DMS53 (cell line): ENCODE measurements at places on chromosomes 4 and X.
A peak's percentile ranks its signal among the peaks of the same experiment; 100 is the strongest.

- DNase-seq, result no peak
These were observed 74.1 kb downstream of the SLC10A6 start for GRCh38 chr4:86775061-86775460.

DNA sequence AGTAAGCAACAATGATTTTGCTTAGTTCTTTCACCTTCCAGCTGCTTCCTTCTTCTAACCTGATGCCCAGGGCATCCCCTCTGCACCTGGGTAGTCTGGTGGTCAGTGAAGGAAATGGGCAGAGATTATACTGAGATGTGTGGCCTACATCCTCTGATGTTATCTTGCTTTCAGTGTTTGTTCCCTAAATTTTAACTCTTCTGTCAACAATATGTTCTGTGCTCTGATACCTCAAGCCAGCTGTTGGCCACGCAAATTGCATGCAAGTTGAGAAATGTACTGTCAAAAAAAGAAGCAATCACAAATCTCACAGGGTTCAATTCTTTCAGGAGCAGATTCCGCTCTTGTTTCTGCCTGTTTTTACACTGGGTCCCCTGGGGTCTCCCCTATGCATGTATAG is 73.8 kb downstream of the FBXW7 start:
- DNase-seq, result no peak

- no peak for DNase-seq
These were observed 16.1 kb downstream of the COQ2 start for GRCh38 chr4:83268491-83268890.

DNA sequence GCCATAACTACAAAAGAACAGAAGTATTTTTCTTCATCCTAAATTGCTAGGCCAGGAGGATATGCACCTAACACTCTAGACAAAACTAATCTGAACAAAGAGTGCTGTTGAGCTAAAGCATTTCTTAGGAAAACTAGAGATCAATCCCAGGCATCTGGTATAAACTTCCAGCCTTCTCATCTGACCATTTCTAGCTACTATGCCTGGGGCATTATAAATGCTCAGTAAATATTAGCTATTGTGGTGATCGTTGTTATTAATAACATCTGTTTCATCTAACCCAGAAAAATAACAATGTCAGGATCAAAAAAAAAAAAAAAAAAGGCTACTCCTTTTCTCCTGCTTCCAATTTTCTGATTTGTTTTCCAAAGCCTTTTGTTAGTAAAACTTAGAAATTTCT is 7.7 kb upstream of the SLC10A6 start:
- no peak for DNase-seq

DNA sequence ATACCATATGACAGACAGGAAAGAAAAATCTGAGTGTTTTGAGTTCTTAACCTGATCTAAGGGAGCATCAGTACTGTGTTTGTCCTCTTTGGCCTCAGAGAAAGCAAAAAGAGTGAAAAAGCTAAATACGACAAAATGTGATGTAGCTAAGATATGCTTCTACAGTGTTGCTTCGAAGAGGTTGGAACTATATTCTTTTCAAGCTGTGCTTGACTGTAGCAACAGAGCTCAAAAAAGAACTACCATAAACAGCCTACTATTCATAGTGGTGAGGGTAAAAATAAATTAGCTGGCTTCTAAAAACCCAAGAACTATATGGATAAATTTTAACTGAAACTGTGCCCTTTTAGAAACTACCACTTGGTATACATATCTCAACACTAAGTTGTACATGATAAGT is 881.8 kb upstream of the PCDH10 start:
- no peak for DNase-seq

- DNase-seq, result peak; percentile 64
These were observed 139.6 kb downstream of the SOWAHB start for GRCh38 chr4:76758290-76758882.

DNA sequence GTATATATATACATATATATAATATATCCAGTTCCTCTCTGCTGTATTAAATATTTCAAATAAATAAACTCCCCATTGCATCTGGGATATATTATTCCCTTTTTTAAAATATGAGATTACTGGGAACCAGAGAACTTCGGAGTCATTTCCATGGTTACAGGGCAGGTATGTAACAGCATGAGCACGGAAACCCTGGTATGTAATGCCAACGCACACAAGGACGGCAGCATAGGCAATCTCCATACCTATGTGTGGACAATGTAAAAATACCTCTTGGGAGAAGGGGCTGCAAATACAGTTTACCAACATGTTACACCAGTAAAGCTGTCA is 62.8 kb downstream of the NUDT10 start:
- DNase-seq, result peak; percentile 82

GRCh38 chrX:100895365-100896075 is 21.4 kb upstream of the NOX1 start:
- peak; percentile 79 for DNase-seq

GRCh38 chr4:27251771-27252170 is 391.1 kb downstream of the STIM2 start:
- no peak for DNase-seq

- no peak for DNase-seq
These were observed 137.3 kb upstream of the RPL34 start for GRCh38 chr4:108483079-108483478.

DNA sequence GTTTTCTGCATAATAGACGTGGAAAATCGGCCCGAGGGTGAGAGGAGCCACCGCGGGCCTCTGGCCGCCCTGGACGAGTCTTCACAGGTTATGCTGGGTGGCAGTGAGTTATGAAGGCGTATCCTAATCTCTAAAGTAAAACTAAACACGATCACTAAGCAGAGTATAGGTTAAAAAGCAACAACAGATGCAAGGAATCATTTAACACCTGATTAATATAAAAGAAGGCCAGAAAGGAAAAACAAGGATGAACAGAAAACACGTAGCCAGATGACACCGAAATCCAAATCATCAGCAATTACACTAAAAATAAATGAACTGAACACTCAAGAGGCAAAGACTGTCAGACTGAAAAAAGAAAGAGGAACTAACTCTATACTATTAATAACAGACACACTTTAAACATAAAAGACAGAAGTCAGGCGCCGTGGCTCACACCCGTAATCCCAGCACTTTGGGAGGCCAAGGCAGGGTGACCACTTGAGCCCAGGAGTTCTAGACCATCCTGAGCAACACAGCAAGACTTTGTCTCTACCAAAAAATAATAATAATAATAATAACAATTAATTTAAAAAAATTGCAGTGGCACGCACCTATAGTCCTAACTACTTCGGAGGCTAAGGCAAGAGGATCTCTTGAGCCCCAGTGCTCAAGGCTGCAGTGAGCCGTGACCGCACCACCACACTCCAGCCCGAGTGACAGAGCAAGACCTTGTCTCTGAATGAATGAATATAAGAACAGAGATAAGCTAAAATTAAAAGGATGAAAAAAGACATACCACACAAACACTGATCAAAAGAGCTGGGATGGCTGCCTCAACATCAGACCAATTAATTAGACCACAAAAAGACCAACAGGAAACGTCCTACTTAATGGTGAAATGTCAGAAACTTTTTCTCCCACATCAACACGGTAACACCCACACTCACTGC is 30.0 kb downstream of the CTBP1 start:
- DNase-seq, result no peak

- DNase-seq, result no peak
These were observed 179.0 kb downstream of the BEND2 start for GRCh38 chrX:18041656-18042055.

- no peak for DNase-seq
These were observed 140.6 kb upstream of the SCML1 start for GRCh38 chrX:17596546-17597205.

DNA sequence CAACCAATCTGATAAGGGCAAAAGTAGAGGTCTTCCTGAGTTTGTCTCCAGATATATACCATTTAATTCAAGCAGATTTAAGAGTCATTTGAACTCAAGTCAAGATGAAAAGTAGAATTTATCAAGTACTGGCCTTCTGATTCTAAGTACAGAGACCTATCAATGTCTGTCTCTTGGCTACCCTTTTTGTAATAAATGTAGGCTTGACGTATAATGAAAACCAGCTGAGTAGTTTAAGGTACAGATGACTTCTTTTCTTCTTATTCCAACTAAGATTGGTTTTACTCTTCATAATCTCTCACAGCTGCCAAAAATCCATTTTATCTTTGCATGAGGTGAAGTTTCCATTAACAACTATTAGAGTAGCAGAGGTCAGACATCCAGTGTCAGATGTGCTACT is 867.6 kb downstream of the FAT4 start:
- DNase-seq, result no peak

DNA sequence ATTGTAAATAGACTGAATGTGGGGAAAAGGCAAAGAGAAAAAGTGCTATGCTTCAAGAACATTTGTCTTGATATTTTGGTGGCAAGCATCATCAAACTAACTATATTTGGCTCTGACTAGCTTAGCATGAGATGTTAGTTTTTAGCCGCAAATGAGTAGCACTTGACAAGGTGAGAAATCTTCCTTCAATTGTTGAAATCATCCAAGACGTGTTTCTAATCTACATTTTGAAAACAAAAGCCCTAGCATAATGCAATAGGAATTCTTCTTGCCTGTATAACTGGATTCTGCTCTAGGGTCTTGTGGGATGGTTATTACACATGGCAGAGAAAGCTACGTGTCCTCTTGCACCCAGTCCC is 92.5 kb downstream of the SORBS2 start:
- DNase-seq, result no peak

- no peak for DNase-seq
These were observed 1499.7 kb upstream of the AGA start for GRCh38 chr4:178941975-178942374.
